ENCODE measurements at places on chromosomes 6 and 20.

DNA sequence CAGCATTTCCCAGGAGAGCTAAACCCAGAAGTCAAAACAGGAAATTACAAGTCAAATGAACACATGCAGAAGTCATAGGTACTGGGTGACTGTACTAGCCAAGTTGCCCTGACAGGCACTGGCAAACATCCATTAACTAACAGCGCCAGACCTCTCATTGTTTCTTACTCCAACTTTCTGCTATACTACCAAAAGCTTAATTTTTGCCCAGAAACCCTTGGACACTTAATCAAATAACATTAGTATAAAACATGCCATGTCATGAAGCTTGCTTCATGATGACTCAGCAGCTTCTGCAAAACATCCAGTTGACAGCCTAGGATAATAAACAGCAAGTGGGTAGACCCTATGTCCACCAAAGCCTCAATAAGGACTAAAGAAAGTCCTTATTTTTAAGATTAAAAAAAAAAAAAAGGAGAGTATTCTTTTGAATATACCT is 3.5 kb downstream of the NUP153 start:
- no peak for DNase-seq

DNA sequence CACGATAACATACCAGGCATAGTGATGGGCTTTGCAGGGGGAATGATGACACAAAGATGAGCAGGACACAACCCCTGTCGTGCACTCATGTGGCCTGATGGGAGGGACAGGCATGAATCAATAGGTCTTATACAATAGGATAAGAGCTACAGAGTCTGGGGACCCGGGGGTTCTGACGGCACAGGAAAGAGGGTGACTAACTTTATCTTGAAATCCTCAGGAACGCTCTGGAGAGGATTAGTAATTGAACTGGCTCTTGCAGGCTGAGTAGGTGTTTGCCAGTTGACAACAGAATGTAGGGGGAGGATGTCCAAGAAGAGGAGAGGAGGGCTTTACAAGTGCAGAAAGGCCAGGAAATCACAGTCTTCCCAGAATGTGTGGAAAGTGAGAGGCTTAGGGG is 219.9 kb upstream of the ECI2 start:
- no peak for DNase-seq

DNA sequence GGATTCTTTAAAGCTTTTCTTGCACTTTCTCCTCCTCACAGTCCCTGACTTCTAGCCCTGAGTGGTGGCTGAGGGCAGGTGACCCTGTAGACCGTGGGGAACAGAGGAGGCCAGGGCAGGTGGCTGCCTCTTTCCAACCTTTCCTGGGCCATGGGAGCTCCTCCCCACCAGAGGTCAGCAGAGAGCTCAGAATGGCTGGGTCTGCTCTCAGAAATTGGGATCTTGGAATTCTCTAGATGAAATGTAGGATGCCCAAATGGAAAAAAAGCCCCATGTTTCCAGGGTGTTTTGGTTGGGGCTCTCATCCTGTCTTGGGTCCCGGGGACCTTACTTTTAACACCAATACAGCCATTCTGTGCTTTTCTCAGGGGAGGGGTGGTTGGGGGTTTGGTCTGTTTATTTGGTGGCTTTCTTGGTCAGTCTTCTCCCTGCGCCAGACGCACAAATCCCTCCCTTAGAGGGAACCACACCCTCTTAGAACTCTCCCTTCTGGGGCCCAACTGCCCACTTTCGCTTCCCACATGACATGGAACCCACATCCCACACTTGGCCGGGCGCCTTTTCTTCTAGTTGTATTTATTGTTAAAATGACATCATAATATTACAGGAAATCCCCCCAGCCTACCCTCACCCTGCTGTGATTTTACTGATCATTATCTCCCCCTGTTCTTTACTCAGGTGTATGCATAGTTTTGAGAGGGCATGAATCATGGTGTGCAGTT is 17.9 kb downstream of the GNAS start:
- DNase-seq = peak; percentile 65

DNA sequence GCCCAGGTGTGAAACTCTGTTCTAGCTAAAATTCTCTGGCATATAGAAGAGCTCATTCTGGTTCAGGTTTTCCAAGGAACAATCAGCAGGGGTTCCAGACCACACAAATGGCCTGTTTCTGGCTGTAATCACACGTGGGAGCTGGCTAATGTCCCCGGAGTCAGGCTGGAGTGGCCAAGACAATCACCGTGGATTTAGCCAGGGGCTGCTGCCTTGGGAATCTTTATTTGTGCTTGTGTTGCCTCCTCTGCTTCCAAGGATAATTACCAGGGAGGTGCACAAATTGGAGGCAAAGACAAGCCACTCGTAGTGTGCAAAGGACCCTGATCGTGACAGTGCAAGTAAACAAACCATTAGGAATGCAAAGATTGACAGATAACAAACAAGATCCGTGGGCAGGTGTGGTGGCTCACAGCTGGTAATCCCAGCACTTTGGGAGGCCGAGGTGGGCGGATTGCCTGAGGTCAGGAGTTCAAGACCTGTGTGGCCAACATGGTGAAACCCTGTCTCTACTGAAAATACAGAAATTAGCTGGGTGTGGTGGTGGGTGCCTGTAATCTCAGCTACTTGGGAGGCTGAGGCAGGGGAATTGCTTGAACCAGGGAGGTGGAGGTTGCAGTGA is 77.3 kb downstream of the KCNB1 start:
- no peak for DNase-seq

DNA sequence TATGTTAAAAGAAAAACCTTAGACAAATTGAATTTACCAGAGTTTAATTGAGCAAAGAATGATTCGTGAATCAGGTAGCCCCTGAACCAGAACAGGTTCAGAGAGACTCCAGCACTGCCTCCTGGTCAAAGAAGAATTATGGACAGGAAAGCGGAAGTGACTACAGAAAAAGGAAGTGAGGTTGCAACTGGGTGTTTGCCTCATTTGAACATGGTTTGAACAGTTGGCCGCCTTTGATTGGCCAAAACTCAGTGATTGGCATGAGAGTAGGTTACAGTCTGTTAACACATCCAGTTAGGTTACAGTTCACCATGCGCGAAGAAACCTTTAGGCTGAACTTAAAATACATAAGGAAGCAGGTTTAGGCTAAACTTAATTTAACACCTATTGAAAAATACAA is 248.8 kb downstream of the TFAP2A start:
- DNase-seq = no peak

DNA sequence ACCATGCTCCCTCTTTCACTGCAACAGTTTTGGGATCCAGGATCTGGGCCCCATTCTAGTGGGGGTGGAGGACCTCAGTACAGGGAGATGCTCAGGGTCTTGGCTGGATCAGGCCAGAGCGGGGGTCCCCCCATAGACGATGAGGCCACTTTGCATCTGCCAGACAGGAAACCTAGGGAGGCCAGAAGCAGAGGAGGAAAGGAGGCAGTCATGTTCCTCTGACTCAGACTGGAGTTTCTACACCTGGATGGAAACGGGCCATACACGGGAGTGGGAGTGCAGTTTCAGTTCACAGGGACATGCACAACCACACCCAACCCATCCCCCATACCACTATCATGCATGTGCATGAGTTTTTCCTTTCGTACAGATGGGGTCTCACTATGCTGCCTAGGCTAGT is 3.6 kb upstream of the EMILIN3 start:
- DNase-seq = no peak

GRCh38 chr20:63087872-63088680 is 81.3 kb upstream of the BHLHE23 start:
- peak; percentile 46 for DNase-seq

- DNase-seq = no peak
These were observed 371.7 kb upstream of the RUNX2 start for GRCh38 chr6:44956396-44956795.

DNA sequence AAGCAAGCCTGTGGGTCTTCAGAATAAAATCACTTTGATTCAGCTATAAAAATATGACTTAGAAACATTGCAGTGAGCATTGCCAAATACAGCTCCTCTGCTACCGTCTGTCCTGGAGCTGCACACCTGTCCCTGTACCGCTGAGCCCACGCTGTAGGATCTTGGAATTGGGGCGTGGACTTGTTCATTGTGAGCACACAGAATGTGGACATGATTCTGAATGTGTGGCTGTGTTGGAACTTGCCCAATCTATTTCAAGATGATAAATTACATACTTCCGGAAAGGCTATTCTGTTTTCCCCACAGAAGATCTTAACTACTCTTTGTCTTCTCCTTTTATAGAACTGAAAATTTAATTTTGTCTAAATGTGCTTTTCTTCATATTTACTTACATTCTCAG is 107.3 kb downstream of the UST start:
- no peak for DNase-seq

DNA sequence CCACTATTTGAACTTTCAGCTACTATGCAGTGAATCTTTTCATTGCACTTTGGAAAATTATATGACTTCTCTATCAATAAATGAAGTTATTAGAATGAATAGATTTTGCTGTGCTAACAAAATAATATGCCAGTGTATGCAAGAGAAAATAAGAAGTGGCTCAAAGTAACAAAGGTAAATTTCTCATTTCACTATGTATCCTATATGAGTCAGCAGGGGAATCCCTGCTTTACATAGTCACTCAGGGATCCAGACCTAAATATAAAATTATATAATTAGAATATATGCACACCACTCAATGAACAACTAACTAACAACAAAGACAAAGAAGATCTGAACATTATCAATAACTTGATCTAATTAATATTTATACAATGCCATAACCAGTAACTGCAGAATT is 390.8 kb upstream of the IRAK1BP1 start:
- no peak for DNase-seq

DNA sequence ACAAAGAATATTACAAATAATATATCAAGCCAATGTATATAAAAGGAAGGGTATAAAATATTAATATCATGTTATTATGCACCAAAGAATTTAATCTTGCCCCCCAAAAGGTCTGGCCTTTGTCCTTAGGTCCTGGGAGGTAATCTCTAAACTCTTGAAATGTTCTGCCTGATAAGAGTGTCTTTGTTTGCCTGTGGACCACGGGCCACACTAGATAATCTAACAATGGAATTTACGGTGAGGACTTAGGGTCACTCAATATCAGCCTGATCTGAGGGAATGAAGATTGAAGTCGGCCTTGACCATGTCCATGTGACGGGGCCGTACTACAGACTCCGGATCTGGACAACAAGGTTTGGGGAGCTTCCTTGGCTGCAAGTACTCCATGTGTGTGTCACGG is 42.9 kb downstream of the HUS1B start:
- no peak for DNase-seq

GRCh38 chr20:15818651-15819071 is 754.6 kb downstream of the KIF16B start:
- DNase-seq = peak; percentile 43

- no peak for DNase-seq
These were observed 137.4 kb downstream of the TFAP2C start for GRCh38 chr20:56766528-56766927.

GRCh38 chr20:14992153-14992552 is 654.7 kb upstream of the FLRT3 start:
- DNase-seq = no peak

- DNase-seq = no peak
These were observed 23.8 kb upstream of the AKAP12 start for GRCh38 chr6:151215999-151216398.

Measured in SHP77 treated with DMSO at 0.1 percent for 48 hours (cell line).